ENCODE measurements at places on chromosomes 1 and 21.

- no peak for DNase-seq
Observed at GRCh38 chr1:175522880-175523279, 220.5 kb downstream of the TNR start.

- no peak for DNase-seq
Observed at GRCh38 chr1:65581119-65581518, 160.7 kb downstream of the LEPR start.

DNA sequence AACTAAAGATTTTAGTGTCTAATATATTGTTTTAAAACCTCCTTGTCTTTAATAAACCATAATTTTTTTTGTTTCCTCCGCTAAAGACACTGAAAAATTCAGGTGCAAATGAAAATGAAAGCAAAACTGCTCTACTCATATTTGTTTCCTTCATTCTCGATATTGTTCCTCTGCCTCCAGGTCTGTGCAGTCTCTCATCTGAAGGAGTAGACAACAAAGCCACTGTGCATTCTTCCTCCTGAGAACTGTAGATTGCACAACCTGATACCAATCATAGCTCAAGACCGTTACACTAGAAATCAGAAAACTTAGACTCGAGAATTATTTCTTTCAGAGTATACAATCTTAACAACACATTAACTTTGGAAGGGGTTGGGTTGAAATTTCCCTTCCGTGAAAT lies 373.1 kb upstream of the CXADR start:
- DNase-seq: no peak

GRCh38 chr1:198169672-198170071 lies 12.9 kb downstream of the NEK7 start:
- DNase-seq: no peak

GRCh38 chr1:23592209-23592892 lies 33.0 kb upstream of the ID3 start:
- no peak for DNase-seq

- DNase-seq: no peak
Observed at GRCh38 chr1:184228558-184228957, 158.3 kb upstream of the C1orf21 start.

Data from fibroblast of skin of abdomen (primary cell).